AML-193 (cell line): ENCODE measurements at places on chromosomes 11 and 22.
A peak's percentile ranks its signal among the peaks of the same experiment; 100 is the strongest.

- no peak for DNase-seq
Observed at GRCh38 chr11:95417832-95418231, 186.8 kb upstream of the SESN3 start.

- peak; percentile 54 for DNase-seq
Observed at GRCh38 chr11:114163830-114164401, 104.4 kb downstream of the ZBTB16 start.

DNA sequence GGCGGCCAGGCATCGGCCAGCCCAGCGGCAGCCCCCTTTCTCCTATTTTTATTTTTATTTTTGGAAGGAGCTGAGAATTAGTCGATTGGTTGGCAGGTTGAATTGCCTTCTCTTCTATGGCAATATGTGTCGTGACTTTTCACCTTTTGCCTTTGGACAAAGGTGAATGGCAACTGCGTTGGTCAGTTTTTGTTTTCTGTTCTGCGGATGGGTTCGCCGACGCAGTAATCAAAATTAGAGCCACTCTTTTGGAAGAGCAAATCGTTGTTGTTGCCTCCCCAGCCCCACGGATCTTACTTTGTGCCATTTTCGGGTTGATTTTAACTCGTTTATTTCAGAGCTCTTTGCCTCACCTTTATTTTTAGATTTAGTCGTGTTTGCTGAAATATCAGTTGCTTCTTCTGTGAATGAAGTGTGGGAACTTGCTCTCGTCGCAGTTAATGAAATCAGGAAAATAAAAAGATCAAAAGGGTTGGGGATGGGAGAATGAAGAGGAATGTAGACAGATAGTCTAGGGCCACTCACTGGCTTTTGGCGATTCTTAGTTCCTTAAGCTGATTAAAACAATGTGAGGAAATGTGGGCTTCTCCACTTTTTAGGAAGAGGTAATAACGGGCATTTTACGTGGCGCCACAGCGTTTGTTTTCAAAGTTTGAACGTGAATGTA, 1.6 kb downstream of the CECR2 start:
- no peak for DNase-seq

DNA sequence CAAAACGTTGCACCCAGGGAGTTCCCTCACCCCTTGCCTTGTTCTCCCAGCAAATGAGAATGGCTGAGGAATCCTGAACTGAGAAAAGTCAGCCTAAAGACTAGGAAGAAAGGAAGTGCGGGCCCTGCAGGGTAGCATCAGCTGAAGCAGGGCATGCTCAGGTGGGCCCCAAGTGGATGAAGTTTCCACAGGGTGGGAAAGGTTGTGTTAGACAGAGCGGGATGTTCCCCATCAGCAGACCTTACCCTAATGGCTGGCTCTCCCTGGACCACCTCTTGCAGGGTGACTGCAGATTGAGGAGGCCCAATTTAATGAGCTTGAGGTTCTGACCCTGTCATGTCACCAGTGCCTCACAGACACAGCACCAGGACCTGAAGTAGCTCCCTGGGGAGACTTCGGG, 81.5 kb upstream of the MYOD1 start:
- no peak for DNase-seq

- no peak for DNase-seq
Observed at GRCh38 chr11:13667795-13668101, 720 bp upstream of the FAR1 start.

DNA sequence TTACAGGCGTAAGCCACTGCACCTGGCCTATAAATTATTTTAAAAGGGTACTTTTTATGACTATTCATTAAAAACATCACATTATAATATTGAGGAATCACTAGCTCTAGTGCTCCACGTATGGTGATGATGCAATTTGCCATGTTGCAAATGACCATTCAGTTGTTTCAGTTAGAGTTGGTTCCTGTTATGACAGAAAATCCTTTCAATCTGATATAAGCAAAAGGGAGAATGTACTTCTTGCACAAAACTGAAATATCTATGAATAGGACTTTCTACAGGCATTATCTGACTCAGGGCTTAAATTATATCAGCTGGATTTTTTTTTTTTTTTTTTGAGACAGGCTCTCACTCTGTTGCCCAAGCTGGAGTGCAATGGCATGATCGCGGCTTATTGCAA, 45.6 kb upstream of the RRM1 start:
- peak; percentile 91 for DNase-seq

- DNase-seq: no peak
Observed at GRCh38 chr22:20388200-20388599, 5.8 kb upstream of the ZNF74 start.

GRCh38 chr22:26054841-26055605, 114.2 kb upstream of the SEZ6L start:
- DNase-seq: no peak

DNA sequence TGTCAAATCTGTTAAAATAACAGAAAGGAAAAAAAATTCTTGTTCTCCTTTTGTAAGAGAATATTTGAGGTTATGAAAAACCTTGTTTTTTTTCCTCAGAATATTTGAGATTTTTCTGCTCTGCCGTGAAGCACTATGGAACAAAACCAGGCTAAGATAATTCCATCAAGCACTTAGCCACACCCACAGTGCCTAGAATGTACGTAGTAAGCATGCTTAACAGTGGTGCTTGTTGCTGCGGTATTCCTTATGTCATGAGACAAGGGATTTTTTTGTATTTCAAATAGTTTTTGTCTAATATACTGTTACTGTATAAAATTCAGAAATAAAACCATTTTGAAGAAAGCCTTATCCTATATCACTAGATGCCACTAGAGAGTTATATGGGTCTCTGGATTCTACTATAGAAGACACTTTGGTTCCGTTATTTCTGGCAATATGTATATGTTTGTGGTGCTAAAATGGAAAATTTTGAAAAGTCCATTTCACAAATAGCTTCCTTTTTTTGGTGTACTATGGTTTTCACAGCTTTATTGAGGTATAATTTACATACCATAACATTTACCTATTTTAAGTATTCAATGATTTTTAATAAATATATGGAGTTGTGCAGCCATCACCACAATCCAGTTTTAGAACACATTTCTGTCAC, 23.7 kb downstream of the PDHX start:
- DNase-seq: no peak

DNA sequence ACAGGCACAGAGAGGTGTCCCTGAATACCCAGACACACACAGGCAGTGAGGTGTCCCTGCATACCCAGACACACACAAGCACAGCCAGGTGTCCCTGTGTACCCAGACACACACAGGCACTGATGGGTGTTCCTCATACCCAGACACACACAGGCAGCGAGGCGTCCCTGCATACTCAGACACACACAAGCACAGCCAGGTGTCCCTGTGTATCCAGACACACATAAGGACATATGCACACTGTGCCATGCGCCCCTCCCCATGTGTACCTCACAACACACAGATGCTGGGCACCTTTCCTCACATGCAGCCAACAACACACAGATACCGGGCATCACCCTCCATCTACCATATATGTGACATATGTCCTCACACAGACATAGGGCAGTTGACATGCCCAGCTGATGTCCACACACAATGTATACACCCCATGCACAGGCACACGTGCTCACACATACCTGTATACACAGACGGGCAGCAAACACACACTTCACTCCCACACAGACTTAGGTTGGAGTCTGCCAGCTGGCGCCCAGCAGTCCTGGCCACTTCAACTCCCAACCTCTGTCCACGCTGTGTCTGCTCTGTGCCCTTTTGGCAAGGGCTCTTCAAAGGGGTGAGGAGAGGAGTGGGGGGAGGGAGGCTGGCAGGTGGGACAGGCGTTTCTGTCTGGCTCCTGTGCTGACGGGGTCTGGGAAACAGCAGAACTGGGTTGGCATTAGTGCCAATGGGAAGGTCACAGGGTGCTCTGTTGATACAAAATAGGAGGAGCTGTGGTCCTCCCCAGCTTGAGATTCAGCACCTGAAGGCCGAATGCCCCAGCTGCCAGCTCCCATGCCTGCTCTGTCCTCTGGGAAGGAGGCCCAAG, 69.4 kb upstream of the ALX4 start:
- DNase-seq: no peak

DNA sequence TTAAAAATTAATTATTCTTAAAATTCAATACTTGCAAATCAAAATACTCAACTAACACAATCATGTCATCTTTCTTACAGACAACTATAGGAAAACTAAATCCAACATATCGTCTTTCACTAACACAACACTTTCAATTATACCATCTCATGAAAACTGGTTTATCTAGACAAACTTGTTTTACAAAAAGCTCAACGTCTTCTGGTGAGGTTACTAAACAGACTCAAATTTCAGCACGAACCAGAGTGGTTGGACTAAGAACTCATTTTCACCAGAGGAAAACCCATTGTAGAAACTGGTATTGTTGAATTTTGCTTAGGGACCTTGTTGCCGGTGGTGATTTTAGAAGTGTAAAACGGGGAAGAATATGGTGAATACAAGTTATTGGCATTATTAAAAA, 52.2 kb downstream of the NUP98 start:
- no peak for DNase-seq

GRCh38 chr11:113896156-113896879, 8.3 kb upstream of the HTR3B start:
- no peak for DNase-seq

DNA sequence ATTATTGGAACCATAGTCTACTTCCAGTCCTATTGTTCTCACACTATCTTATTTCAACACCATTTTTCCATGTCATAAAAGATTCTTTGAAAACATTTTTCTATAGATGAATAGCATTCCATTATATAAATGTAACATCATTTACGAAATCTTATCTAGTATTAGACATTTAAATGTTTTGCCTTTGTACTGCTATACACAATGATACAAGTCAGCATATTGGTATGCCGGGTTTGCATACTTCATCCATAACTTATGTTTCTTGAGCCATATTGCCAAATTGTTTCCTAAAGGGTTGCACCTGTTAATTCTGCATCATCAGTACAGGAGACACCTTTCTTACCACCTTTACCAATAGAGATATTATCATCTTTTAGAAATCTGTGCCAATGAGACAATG, 68.2 kb downstream of the SYT13 start:
- no peak for DNase-seq
